ENCODE measurements at places on chromosomes 5 and 9.

DNA sequence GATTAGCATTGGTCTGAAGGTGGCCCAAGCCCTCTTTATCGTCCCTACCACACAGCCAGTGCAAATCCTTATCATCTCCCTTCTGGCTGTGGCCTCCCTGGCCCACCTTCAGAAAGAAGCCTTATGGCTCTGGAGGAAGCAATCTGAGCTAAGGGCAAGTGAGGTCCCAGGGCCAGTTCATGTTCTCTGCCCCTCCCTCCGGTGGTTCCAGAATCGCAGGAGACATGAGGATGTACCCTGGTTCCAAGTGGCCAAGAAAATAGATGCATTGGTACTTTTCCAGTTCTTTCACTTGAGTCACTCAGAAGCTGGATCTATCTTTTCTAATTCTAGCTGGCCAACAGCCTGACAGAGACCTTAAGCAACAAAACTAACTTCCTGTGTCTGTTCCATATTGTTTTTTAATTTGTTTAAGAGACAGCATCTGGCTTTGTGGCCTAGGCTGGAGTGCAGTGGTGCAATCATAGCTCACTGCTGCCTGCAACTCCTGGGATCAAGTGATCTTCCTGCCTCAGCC is 60.7 kb downstream of the LHFPL2 start:
- no peak for DNase-seq

GRCh38 chr5:44887722-44888121 is 79.0 kb downstream of the MRPS30 start:
- no peak for DNase-seq

- peak; percentile 30 for DNase-seq
These were observed 9.6 kb downstream of the TMOD1 start for GRCh38 chr9:97510797-97511654.

DNA sequence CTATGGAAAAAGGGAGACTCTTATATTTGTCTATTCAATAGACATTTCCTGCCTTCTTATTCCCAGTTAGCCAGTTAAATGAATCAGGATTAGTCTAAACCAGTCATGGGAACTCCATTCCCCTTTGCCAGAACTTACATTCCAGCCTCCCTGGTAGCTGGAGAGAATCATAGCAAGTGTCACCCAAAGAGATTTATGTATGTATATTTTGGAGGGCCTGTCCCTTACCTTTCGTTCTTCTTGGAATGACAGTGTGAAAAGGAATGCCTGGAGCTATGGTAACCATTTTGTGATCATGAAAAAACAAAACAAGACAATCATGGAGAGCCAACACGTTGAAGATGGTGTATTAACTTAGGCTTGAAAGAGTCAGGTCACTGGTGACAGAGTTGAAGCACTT is 627.7 kb downstream of the CCDC171 start:
- DNase-seq = peak; percentile 52

DNA sequence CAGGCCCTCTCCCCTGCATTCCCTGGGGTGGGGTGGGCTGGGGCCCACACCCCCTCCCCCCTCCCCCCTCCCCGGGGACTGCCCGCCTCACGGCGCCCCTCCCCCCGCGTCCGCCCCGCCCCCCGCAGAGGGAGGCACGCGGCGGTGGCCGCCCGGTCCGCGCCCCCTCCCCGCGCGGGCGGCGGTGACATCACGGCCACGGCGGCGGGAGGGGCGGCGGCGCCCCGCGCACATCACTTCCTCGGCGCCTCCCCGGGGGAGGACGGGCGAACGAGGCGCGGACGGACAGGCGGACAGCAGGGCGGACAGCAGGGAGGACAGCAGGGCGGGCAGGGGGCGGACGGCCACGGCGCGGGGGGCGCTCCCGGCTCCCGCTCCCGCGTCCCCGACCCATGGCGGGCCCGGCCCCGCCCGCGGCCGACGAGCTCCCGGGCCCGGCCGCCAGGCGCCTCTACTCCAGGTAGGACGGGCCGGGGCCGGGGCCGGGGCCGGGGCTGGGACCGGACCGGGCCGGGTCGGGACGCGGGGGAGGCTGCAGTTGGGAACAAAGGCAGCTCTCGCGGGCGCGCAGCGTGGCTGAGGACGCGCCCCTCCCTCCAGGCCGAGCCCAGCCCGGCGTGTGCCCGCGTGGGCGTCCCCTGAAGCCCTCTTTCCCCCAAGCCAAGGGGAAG is at the start of gene GPSM1:
Gene GPSM1 (plus strand): TSS at position 236 of the 671 bp plus-strand sequence. CDS start 157 bp downstream, at position 393.
- DNase-seq = peak; percentile 42

GRCh38 chr5:93378073-93378472 is 202.9 kb downstream of the NR2F1-AS1 start:
- DNase-seq = no peak

GRCh38 chr9:8136477-8136876 is 336.9 kb upstream of the DMAC1 start:
- no peak for DNase-seq

GRCh38 chr9:87290241-87291052 is 207.2 kb upstream of the DAPK1 start:
- no peak for DNase-seq

DNA sequence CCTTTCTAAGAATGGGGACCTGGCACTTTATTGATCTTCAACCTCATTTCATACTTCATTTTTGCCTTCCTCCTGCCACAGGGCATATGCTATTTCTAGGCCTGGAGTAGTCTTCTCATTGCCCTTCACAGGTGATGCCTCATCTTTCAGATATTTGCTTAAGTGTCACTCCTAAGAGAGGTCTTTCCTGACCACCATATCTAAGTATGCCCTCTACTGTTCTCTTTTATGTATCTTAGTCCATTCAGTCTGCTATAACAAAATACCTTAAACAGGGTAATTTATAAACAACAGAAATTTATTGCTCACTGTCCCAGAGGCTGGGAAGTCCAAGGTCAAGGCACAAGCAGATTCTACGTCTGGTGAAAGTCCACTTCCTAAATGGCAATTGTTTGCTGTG is 99.1 kb downstream of the ADAMTS6 start:
- DNase-seq = no peak

DNA sequence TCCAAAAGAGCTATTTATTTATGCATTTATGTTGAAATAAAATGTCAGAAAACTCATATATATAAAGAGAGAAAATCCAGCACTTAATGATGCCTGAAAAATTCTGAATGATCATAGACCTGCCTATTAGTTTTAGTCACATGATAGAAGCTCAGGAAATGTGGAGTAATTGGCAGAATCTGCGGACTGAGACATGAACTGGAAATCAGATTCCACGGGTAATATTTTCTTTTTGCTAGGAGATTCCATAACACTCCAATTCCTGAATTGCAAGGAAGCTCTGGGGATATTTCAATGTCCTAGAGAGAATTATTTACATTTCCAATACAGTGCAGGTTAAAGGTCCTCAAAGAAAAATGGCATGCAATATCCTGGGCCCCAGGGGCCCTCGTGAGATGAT is 778.8 kb downstream of the SEMA5A start:
- no peak for DNase-seq

GRCh38 chr5:99355881-99356280 is 427.1 kb upstream of the CHD1 start:
- no peak for DNase-seq

- DNase-seq = no peak
These were observed 126.7 kb downstream of the RASGRF2 start for GRCh38 chr5:81086881-81087281.

- DNase-seq = no peak
These were observed 144.7 kb downstream of the GABBR2 start for GRCh38 chr9:98563988-98564387.

GRCh38 chr5:141490271-141490670 is 1.4 kb downstream of the PCDHGC5 start:
- DNase-seq = no peak

DNA sequence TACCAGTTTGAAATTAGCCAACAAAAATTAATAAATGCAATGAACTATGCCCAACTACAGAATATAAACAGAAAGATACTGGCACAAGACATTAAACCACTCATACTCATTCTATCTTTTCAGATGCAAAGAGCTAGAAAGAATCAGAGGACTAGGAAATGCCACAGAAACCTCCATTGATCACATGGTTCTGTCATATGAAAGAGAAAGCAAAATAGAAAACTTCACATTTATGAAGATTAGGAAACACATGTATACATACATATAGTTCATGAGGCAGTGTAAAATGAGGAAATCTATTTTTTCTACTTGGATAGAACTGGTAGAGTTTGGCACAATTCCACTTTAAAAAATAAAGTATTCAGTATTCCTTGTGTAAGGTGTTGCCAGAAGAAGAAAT is 275.1 kb upstream of the PTGER4 start:
- no peak for DNase-seq

GRCh38 chr9:125295657-125296056 is 34.0 kb downstream of the GAPVD1 start:
- DNase-seq = no peak

DNA sequence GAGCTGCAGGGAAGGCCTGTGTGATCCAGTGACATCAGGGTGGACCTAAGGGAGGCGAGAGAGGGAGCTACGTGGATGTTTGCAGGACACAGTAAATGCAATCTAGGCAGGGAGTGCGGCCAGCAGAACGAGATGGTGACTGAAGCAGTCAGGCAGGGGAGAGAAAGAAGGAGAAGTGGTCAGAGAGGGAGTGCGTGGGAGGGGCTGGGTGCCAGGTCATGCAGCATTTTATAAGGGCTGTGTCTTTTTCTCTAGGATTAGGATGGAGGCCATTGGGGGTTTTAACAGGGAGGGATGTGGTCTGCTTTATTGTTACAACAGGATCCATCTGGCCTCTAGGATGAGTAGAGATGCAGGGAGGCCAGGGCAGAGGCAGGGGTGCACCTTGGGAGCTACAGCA is 80.4 kb downstream of the DCP2 start:
- no peak for DNase-seq

DNA sequence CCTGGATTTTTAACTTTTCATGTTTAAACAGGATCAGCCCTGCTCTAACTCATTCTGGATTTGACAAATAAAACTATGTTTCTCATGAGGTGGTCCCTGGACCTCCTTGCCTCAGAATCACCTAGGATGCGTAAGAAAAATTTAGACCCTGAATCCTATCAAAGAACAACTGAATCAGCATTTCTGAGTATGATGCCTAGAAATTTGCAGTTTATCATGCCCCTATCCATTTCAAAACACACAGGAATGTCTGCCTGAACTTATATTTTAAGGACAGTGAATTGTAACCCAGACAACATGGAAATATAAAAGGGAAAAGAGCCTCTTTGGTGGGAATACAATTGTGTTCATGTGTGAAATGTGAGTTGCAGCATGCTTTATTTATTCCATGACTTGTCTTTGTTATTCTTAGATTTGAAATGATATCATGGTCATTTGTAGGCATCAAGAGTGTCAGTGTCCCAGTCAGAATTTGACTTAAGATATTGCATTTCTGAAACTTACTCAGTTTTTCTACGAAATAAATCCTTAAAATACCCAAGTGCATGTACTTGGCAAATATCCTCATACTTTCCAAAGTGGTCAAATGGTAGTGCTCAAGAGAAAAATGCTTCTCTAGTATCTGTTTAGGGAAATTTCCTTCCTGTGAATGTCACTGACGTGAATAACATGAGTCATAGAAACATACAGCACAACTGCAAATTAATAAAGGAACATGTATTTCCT is 144.3 kb downstream of the GIN1 start:
- DNase-seq = no peak

GRCh38 chr9:94865582-94866452 is 139.3 kb downstream of the AOPEP start:
- DNase-seq = no peak

- no peak for DNase-seq
These were observed 79.0 kb upstream of the RAI14 start for GRCh38 chr5:34576891-34577666.

DNA sequence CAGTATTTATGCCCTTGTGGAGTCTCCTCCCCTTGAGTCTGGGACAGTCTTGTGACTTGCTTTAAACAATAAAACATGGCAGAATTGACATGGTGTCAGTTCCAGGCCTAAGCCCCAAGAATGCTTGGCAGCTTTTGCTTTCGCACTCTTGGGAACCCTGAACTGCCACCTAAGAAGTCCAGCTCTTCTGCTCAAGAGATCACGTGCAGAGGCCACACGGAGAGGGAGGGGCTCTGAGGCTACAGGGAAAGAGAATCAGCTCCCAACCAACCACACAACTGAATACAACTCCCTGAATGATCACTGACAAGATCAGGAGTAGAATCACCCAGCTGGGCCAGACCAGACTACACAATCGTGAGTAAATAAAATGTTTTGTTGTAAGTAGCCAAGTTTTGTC is 97.6 kb downstream of the MED27 start:
- no peak for DNase-seq

- no peak for DNase-seq
These were observed 111.5 kb downstream of the CDC42SE2 start for GRCh38 chr5:131375351-131375750.

- DNase-seq = no peak
These were observed 2.3 kb upstream of the PAX5 start for GRCh38 chr9:37036371-37036775.

GRCh38 chr9:7320139-7320538 is 479.4 kb downstream of the DMAC1 start:
- peak; percentile 85 for DNase-seq

DNA sequence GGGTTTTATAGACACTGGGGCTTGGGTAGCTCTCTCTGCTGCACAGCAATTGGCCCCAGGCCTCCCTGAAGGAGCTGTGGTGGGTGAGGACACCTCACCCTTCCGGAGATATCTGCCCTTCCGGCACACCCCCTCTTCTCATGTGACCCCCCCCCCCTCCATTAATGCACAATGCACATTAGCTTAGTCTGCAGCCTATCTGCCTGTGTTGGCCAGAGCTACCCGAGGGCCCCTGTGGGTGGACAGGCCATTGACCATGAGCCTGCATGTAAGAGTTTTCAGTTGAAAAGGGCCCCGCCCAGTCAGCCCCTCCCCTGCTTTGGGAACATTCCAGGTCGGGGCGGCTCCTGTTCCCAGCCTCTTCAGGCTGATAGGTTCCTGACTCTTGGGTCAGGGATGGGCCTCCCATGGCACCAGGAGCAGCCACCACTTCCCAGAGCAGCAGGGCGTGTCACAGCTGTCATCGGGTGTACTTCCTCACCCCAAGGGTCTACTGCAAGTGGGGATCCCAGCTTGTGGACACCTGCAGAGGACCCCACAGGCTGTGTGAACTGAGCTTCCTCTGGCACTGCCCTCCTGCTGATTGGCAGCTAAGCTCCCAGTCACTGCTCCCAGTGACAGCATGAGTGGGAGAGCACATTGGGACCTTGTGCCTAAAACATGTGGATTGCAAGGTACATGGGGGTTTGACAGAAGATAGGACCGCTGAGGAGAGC is 17.8 kb downstream of the PHF2 start:
- DNase-seq = no peak

- DNase-seq = no peak
These were observed 16.1 kb upstream of the NDST1 start for GRCh38 chr5:150491876-150492275.
